CD4-positive, alpha-beta T cell treated with Interleukin-4 for 1 hour (primary cell): ENCODE measurements at places on chromosomes 12 and 14.
A peak's percentile ranks its signal among the peaks of the same experiment; 100 is the strongest.

DNA sequence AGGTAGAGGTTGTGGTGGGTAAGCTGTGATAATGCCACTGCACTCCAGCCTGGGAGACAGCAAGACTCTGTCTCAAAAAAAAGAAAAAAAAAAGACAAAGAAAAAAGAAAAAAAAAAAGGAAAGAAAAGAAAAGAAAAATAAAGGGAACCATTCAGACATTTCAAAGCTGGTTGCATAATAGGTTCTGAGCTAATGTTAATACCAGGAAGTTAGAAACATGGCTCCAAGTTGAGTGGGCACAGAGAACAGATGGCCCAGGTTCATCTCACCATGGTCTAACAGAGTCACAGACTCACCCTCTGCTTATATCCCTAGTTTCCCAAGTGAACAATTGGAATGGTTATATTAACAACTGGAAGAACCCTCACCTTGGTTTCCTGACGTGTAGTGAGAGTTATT lies 17.4 kb upstream of the ZDHHC17 start:
- no peak for DNase-seq

DNA sequence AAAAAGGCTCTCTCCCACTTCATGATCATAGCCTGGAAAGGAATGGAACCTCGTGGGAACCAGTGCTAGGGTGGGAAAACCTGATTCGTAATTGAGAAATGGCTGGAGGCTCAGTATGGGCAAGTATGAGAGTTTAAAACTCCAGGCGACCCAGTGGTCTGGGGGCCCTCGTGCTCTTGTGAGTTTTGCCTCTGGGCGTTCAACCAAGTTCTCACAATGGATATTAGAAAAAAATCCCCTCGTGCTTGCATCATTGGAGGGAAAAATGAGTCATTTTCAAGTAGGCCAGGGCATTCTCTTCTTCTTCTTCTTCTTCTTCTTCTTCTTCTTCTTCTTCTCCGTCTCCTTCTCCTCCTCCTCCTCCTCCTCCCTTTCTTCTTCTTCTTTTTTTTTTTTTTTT lies 39.0 kb downstream of the GPR68 start:
- no peak for DNase-seq

GRCh38 chr14:23608454-23608853 lies 27.7 kb upstream of the DHRS2 start:
- DNase-seq: no peak

DNA sequence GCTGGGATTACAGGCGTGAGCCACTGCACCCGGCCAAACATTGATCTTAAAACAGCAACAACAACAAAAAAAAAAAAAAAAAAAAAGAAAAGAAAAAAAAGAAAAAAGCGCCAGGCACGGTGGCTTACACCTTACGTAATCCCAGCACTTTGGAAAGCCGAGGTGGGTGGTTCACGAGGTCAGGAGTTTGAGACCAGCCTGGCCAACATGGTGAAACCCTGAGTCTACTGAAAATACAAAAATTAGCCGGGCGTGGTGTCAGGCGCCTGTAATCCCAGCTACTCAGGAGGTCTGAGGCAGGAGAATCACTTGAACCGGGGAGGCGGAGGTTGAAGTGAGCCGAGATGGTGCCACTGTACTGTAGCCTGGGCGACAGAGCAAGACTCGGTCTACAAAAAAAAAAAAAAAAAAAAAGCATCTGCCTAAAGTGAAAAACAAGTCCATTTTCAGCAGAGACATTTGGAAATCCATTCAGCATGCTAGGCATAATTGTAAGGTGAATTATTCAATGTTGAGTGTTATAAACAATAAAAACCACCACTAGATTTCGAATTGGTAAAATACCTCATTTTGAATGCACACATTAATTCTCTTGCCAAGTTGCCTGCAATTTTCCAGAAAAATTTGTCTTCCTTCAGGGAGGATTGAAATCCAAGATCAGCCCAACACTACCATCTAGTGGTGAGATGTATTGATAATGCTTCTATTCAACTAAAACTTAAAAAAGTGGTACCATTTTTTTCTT lies 8.0 kb upstream of the CERS5 start:
- DNase-seq: peak; percentile 69

GRCh38 chr12:132524405-132524804 lies 34.5 kb downstream of the FBRSL1 start:
- DNase-seq: no peak

DNA sequence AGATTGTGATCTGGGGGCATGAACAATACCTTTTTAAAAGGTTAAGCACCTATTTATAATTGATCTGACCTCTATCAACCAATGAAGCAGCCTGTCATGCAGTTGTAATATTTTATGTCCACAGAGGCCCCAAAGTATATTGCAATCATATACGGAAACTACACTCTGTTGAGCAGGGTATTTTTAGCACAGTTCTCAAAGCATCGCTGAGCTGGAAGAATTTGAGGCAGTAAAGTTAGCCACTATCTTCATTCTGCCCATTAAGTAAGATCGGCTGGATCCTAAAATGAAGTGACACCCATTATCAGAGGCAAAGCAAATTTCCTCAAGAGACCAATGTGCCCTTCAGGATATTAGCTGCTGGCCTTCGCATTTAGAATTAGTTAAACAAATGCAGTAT lies 47.7 kb upstream of the GRIP1 start:
- DNase-seq: no peak

DNA sequence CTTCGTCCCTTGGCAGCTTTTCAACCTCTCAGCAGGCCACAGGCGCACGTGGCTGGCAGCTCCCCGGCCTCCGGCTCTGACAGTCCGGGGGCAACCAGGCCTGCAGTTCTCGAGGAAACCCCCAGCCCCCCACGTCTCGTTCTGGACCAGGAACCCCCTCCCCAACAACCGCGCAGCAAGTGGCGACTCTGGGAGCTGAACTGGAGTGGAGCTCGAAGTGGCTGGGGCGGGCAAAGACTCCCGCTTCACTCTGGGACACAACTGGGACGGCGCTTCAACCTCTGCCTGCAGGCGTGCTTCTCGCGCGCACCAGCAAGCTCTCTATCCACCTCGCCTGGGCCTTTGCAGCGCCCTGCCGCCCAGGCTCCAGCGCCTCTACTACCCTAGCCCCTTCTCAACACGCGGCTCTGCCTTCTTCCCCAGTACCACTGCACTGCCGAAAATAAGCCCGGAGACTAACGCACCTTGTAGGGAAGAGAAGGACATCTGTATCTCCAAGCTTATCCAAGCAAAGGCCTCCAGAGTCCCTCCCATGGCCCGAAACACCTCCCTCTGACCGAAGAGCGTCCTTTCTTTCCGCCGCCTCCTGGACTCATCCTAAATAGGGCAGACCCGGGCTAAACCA lies 2.4 kb upstream of the NKX2-1 start:
- DNase-seq: no peak

GRCh38 chr14:80956922-80957321 lies 1.5 kb downstream of the TSHR start:
- no peak for DNase-seq

- no peak for DNase-seq
Measured at GRCh38 chr12:26680727-26681455, 152.1 kb downstream of the ITPR2 start.

DNA sequence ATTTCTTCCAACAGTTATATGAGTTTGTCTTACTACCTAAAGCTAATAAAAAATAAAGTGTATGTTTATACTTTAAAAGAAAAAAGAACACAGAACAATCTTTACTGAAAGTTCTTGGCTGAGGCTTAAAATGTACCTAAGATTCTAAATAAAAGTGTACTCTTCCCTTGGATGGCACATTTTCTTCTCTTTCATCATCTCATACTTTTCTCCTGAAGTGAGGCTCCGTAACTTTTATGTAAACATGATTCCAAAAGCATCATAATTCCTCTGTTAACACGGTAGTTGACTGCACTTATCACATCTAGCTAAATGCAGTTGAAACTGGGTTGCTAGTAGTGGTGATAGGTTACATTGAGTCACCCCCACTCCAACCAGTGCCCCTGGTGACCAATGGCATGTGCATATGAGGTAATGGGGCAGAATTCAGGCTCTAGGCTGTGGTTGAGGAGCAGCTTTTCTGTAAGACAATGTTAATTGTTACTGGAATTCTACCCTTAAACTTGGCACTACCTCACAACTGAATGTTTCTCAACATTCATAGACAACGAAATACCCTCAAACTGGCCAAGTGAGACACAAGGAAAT lies 38.4 kb downstream of the WASHC3 start:
- no peak for DNase-seq

DNA sequence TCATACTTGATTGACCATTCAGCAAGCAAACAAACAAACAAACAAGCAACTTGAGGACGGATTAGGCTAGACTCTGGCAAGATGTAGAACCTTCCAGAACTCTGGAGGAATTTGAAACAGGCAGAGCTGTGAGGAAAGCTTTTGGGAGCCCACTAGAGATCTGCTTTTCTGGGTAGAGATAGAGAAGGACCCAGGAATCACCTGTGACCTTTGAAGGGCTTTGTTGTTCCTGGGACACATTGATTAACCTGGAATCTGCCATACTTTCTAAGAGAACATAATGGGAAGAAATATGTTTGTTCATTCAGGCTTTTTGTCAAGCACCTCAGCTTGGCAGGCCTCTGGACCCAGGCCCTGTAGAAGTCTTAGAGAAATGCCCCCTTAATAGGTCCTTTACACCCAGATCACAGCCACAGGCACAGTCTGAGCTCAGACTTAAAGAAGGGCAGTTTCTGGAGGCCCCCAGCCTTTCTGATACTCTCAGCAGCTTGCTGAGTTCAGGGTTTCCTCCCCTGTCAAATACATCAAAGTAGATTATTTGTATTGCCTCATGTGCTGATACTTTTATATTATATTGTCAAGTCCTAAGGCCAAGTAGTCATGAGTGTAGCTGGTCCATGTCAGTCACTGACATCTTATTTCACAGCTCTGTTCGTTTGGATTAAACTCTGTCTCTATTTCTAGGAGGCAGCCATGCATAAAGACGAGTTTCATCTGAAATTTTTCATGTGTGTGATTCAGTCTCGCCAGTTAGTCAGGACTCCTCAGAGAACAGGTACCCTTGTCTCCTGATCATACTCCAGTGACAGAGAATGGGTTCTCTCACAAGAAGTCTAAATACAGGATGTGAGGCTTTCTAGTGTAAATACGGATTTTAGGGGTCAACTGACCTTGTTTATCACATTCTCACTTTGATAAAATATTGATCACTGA lies 1.1 kb upstream of the SENP1 start:
- no peak for DNase-seq

DNA sequence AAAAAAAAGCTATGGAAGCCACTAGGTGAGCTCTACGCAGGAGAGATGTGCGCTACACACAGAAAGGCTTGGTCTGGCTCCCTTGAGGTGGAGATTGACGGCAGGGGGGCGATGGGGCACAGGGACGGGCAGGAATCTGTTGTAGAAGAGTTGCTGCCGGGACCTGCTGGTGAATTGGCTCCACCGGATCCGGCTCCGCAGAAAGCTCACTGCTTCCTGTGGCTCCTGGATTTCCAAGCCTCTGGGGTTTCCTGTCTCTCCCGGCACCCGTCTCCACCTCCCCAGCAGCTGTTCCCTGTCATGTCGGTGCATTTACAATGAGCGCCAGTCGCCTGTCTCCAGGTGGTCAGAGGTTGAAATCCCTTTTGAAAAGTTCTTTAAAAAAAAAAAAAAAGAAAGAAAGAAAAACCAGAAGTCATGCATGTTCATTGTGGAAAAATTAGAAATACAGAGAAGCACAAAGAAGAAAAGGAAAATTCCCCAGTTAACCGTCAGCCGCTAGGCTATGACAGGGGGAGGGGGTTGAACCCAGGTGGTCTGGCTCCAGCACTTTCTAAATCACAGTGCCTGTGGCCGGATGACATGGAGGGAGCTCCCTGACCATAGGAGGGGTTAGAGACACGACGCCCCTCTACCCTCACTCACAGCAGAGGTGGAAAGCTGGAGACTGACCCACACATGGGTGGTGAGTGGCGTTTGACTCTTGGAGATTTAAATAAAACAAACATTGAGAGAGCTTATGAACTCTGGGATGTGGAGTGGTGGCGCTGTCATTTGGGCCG lies 20.8 kb downstream of the FAM222A start:
- peak; percentile 7 for DNase-seq

- no peak for DNase-seq
Measured at GRCh38 chr14:68246074-68246785, 426.7 kb downstream of the RAD51B start.

DNA sequence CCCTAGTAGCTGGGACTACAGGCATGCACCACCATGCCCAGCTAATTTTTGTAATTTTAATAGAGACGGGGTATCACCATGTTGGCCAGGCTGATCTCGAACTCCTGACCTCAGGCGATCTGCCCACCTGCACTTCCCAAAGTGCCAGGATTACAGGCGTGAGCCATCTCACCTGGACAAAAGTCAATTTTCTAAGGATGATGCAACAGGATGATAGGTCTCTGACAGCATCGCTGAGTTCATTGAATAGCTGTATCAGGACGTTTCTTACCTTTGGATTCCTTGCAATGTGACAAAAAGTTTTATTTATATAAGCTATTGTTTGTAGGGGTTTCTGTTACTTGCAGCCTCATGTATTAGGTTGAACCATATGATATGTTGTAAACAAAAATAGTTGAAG lies 55.5 kb upstream of the PCED1B start:
- no peak for DNase-seq

- no peak for DNase-seq
Measured at GRCh38 chr12:113649256-113649830, 177.7 kb upstream of the LHX5 start.

GRCh38 chr12:26136688-26137087 lies 11.9 kb upstream of the BHLHE41 start:
- no peak for DNase-seq

- no peak for DNase-seq
Measured at GRCh38 chr14:91854327-91854934, 12.9 kb downstream of the TC2N start.

- DNase-seq: peak; percentile 54
Measured at GRCh38 chr12:8065991-8066594, at the start of gene C3AR1. C3AR1 (minus strand) TSS chr12:8066359; CDS start chr12:8060185, 6,174 bp downstream.

- no peak for DNase-seq
Measured at GRCh38 chr12:12315838-12316237, 34.2 kb downstream of the MANSC1 start.

GRCh38 chr12:68406134-68406576 lies 74.0 kb upstream of the MDM1 start:
- DNase-seq: peak; percentile 16

DNA sequence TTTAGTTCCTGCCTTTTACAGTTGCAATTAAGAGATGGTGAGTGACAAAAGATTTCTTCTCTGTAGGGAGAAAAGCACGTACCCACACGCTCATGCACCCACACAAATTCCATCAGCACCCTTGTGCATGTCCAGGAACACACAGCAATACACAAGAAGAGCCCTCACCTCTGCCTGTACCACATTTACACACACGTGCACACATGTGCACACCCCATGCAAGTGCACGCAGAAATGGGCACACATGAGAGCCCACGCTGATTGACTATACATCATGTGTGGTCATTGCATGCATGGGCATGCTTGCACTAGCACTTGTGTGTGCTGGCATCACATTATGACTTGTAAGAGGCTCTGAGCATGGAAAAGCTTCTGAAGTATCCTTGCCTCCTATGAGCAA lies 70.5 kb downstream of the SERPINA3 start:
- DNase-seq: no peak

- DNase-seq: no peak
Measured at GRCh38 chr12:14303661-14304155, 61.8 kb upstream of the ATF7IP start.

- DNase-seq: no peak
Measured at GRCh38 chr14:85554106-85554505, 24.2 kb downstream of the FLRT2 start.

- DNase-seq: no peak
Measured at GRCh38 chr12:12883369-12884001, 7.9 kb upstream of the GPRC5A start.

GRCh38 chr12:93183940-93184671 lies 193.6 kb upstream of the NUDT4 start:
- peak; percentile 10 for DNase-seq
